Activated naive CD4-positive, alpha-beta T cell (primary cell): ENCODE measurements at places on chromosomes 3 and 15.
A peak's percentile ranks its signal among the peaks of the same experiment; 100 is the strongest.

DNA sequence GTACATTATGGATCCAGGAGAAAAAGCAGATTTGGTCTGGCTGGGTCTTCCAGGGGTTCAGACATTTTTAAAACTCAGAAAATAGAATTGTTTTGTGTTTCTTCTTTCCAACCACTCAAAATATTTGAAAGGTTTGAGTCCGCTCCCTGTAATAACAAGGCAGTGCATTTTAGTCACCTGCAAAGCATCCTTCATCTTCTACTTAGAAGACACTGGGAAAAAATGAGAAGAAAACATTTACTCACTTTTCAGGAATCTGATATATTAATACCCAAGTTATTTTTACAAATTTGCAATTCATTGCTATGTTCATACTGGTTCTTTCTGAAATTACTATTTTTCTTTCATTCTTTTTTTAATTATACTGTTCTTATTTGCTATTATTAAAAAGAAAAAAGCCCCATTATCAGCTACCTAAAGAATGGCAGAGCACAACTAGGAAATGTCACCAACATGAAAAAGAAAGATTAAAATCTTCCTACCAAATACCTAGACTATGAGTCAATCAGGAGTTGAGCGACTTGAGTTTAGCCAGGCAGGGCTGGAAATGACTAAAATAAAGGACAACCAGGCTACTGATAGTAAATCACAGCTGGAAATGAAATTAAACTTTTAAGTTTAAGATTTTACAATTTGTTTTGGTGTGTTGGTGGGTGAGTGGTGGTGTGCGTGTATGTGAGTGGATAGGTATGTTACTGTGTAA, 280.3 kb upstream of the THBS1 start:
- DNase-seq: no peak

GRCh38 chr3:114904633-114905032, 242.5 kb downstream of the ZBTB20 start:
- no peak for DNase-seq

GRCh38 chr3:15657016-15657415, 55.5 kb downstream of the BTD start:
- DNase-seq: no peak

GRCh38 chr3:113051787-113052186, 61.0 kb downstream of the GTPBP8 start:
- DNase-seq: no peak

DNA sequence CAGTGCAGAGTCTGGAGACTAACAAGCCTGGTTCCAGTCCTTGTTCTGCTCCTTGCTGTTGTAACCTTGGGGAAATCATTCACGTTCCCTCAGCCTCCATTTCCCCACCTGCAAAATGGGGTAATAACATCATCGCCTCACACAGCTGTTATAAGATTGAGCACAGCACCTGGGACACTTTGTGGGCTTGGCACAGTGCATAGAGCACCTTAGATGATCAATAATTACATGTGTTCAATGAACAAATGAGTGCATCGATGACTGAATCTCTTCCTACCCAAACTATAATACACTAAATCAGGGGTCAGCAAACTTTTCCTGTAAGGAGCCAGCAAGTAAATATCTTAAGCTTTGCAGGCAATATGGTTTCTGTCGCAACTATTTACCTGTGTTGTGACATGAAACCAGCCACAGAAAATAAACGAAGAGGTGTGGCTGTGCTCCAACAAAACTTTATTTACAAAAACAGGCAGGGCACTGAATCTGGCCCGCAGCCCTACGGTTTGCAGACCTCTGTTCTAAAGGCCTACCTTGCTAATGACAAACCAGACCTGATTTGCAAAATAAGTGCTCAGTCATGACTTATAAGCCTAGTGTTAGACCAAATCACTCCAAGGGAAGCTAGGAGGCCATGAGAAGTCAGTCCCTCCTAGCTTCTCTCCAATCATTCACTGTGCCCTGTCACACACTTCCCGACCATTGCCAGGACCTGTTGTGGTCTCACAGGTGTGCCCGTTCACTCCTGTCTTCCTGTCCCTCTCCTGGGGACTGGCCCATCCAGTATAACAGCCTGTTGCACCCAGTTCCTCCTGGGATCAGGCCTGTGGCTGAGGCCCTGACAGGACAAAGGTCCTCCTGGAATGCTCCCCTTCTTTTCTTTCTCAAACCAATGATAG, 149.4 kb upstream of the WNT5A start:
- DNase-seq: no peak

GRCh38 chr3:72652395-72652794, 195.8 kb downstream of the SHQ1 start:
- no peak for DNase-seq

- DNase-seq: no peak
Measured at GRCh38 chr15:45454814-45455213, 67.7 kb downstream of the SLC30A4 start.

DNA sequence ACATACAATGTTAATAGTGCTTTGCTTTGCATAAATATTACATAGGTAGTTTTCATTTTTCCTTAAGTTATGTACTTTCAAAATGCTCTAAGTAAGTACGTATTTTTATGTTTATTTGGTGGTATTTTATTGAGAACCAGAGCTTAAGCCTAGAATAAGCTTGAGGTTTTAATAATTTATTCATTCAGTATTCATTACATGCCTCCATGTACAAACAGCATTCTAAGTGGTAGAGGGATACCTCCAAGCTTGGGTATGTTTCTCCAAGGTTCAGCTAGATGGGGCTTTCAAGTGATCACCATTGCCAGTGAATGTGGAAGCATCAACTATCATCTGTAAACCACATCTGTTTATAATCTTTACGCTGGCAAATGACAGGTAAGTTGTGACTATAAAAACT, 52.3 kb downstream of the PEAK1 start:
- DNase-seq: no peak

DNA sequence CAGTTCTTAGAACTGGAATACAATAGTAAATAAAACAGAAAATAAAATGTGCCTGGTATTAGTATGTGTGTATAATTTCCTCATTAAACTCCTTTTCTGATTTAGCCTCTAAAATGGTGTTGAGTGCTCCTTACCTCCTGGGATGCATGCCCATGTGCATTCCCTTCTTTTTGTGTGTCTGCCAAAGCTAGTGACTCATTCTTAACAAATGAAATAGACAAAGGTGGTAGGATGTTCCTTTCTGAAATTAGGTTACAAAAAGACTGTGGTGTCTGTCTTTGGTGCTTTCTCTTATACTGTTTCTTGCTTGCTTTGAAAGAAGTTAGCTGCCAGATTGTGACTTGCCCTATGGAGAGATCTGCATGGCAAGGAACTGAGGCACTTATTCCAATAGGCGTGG, 623.7 kb downstream of the GRM7 start:
- no peak for DNase-seq

GRCh38 chr15:74294010-74294409, 57.9 kb downstream of the CCDC33 start:
- no peak for DNase-seq

DNA sequence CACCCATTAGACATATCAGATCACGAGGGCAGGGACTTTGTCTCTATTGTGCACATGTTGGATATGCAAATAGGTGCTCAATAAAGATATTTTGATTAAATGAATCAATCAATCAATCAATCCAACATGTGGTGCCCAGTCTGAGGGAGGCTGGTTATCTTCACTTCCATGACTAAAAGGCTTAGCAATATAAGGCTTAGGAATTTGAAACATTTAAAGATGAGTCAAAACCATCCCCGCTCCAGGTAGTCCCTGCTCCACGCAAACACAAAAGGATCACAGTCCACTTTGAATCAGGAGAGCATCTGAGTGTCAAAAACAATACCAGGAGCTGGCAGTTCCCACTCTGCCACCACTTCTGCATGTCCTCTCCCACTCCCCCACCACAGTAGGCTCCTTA, 25.8 kb upstream of the PRICKLE2 start:
- no peak for DNase-seq

GRCh38 chr3:129606636-129607390, at the start of gene PLXND1:
TSS of gene PLXND1 (minus strand) at chr3:129606676. CDS start at chr3:129606639, 37 bp downstream.
- peak; percentile 39 for DNase-seq

- no peak for DNase-seq
Measured at GRCh38 chr15:39031596-39031995, 467.0 kb upstream of the RASGRP1 start.

- no peak for DNase-seq
Measured at GRCh38 chr3:170458285-170458684, 39.6 kb downstream of the CLDN11 start.

GRCh38 chr15:38651328-38652038, 86.9 kb upstream of the RASGRP1 start:
- DNase-seq: no peak

- DNase-seq: no peak
Measured at GRCh38 chr3:38636464-38636863, 13.0 kb downstream of the SCN5A start.
